C1 segment of cervical spinal cord (tissue), 14 donors: ENCODE measurements at places on chromosomes 2 and 18.

DNA sequence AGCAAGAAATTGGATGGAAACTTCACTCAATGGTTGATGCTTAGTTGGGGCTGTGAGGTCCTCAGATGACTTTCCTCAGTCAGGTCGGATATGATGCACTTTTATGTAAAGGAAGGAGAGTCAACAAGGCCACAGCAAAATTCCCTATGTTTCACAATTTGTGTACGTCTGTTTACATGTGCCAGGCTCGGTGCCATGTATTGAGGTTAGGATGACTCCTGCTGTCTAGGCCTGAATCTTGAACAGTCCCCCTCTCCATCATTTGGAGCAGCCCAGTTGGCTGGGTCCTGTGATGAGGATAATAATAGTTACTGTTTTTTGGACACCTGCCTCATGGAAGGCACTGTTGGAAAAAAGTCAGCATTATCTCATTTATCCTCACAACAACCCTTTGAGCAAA, 43.1 kb downstream of the VSNL1 start:
- DNase-seq: no peak

DNA sequence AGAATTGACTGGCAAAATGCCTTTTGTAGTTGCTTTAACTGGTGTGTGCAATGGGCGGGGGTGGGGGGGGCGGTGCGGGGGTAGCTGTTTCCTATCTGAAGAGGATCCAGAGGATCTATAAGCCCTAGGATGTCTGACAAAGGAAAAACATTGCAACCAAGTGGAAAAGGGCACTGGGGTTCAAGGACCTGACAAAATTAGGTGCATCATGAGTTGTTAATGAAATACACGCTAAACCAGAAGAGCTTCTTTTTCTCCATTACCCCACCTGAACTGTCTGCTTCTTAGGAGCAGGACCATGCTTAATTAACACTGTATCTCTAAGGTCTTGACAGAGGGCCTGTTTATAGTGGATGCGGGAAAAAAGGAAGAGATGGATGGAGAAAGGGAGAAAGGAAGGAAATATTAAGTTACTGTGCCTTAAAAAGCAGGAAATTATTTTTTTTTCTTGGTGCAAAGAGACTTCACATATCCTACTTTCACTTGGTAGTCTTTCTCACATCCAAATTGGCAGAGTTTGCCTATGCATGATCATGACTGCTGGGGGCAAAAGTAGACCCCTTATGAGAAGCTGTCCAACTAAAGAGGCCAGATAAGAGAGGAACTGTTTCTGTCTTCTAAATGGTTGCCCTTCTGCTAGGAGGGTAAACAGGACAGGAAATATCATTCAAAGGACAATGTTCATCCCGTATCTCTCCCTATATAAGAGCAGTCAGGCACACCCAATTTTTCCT, 4.6 kb downstream of the RND3 start:
- no peak for DNase-seq

- no peak for DNase-seq
These were observed 121.2 kb upstream of the SLC35G4 start for GRCh38 chr18:11488175-11488574.

- DNase-seq: no peak
These were observed 31.1 kb downstream of the DSG4 start for GRCh38 chr18:31407649-31408048.

GRCh38 chr2:235543851-235544688, 50.2 kb downstream of the AGAP1 start:
- no peak for DNase-seq

DNA sequence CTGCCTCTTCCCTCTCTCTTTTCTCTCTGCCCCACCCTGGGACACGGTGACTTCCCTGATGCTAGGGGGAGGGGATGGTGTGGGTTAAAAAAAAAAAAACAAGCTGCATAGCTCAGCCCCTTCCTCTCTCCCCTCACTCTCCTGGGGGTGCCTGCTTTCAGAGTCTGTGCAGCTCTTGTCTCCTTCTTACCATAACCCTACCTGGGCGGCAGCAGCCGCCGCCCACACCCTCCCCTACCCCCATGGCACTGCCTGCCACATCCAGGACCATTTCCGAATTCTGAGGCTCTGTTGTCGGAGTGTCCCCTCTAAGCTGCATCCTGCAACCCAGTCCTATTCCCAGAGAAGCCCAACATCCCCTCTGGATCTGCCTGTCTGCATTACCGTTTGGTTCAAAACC, 16.0 kb downstream of the TTC32 start:
- DNase-seq: no peak

GRCh38 chr2:135299658-135300244, 231.3 kb downstream of the ZRANB3 start:
- no peak for DNase-seq

DNA sequence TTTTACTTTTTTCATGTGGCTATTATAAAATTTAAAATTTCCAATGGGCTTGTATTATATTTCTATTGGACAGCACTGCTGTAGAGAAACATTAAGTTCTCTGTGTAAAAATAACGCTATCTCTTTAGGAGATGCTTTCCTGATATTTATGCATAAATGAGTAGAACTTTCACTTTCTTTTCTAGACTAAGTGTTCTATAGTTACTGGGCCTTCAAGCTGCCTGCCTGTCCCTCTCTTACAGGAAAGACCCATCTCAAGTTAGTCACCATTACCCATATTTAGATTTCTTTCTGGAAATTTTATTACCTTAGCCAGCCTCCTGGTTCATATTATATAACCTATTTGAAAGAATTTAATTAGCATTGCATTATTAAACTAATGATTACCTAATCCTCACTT, 4.8 kb downstream of the ITGA4 start:
- no peak for DNase-seq
